ENCODE measurements at places on chromosomes 4 and X.

DNA sequence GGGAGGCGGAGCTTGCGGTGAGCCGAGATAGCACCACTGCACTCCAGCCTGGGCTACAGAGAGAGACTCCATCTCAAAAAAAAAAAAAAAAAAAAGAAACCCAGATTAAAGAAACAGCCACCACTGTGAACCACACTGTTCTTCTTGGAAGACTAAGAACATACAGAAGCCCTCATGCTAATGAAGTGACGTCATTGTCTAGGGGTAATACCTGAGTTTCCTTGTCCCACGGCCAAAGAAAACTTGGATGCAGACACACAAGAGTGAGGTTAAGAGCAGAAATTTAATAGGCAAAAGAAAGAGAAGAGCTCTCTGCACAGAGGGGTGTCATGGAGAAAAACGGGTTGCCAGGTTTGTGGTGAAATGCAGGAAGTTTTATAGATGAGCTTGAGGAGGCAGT is 691.6 kb downstream of the NLGN4X start:
- DNase-seq, result no peak

GRCh38 chr4:175930471-175930870 is 118.4 kb upstream of the GPM6A start:
- DNase-seq, result no peak

- no peak for DNase-seq
Observed at GRCh38 chrX:134513091-134513490, 53.1 kb downstream of the HPRT1 start.

DNA sequence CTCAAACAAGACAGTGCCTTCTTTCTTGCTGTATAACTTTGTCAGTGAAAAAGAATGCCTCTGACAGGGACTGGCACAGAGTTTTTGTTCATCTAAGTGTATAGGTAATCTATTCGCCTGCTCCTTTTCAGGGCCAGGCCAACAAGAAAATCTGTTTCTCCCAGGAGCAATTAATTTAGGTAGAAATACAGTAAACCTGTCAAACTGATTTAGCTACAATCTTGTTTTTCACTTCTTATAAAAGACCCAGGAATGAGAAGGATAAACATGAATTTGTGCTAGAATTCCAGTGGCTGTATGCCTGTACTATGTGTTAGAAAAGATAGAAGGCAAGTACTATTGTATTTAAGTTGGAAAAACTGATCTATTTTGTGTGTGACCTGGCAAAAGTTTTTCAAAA is 6.1 kb downstream of the TMA16 start:
- no peak for DNase-seq

- no peak for DNase-seq
Observed at GRCh38 chr4:43471950-43472349, 579.4 kb downstream of the GRXCR1 start.

GRCh38 chr4:134328741-134329140 is 127.2 kb upstream of the PABPC4L start:
- DNase-seq, result no peak

- no peak for DNase-seq
Observed at GRCh38 chr4:183522821-183523220, 18.0 kb downstream of the ING2 start.
